Stimulated activated memory B cell treated with anti-CD40 and anti-IgM and Interleukin-4, amounts not matched to agents 10 μg/mL and 1 μg/mL and 100 μg/mL, for 72 hours (primary cell): ENCODE measurements at places on chromosomes 2 and 18.

DNA sequence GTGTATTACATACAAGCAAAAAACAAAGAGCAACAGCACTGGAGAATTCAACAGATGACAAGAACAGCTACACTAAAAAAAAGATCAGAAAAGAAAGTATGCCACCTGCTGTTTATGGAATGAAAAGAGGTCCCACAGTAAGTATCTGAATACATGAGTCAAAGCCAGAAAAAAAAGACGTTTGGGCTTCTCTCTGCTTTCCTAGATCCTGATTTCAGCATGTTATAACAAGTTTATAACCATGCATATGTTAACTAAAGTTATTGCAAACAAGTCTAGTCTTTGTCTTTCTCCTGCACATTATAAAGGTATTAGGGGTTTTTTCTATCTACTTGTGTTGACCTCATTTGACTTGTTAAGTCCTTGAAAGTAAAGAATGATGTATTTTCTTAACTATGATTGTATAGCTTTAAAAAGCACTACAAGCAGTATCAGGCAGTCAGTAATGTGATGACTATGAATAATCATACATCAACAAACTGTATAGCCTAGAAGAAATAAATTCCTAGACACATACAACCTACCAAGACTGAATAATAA lies 108.5 kb upstream of the COL5A2 start:
- no peak for ATAC-seq

GRCh38 chr2:184920451-184920965 lies 322.2 kb downstream of the ZNF804A start:
- ATAC-seq, result no peak

DNA sequence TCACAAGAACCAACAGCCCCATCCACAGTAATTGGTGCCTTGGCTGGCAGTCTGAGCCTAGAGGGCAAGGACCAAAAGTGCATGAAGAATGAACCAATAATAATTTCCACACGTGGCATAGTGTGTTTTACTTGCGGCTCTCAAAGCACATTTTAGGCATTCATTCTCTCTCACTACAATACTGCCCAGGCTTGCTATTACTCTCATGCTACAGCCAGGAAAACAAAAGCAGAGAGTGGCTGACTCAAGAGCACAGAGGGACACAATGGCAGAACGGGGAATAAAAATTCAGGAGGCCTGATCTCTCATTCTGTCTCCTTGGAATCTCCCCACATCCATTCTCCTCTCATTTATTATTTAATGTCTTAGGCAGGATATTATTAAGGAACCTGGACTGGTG lies 57.0 kb upstream of the NOL4 start:
- no peak for ATAC-seq

GRCh38 chr2:223591596-223591995 lies 10.6 kb downstream of the SCG2 start:
- ATAC-seq, result no peak

DNA sequence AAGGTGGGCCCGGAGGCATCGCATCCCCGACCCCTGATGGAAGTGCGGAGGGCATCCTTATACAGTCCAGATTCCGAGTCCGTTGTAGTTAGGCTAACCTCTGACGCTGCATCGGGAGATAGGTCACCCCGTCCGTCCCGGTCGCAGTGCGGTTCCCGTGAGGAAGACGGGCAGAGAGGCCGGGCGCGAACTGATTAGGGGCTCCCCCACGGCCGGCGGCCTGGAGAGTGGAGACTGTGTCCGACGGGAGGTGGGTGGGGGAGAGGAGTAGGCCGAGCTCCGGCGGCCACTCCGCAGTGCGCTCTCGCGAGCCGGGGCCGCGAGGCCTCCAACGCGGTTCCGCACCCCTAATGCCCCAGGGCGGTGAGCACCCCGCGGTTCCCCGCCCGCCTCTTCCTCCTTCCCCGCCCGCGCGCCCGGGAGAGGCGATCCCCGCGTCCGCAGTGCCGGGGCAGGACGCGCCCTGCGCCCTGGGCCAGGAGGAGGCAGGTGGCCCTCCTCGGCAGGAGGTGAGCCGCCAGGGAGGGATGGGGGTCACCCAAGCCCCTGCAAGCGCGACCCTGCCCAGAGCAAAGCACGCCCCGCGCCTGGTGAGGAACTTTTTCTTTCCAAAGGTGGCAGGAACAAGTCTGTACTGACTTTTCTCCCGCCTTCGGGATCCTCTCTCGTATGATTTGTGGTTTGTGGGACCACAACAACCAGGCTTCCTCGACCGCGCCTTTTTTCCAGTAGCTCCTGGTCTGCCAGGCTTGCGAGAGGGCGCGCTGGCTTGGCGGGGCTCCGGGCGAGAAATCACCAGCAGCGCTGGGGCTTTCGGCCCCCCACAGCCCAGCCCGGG lies 1.4 kb upstream of the SP5 start:
- peak; percentile 13 for ATAC-seq

DNA sequence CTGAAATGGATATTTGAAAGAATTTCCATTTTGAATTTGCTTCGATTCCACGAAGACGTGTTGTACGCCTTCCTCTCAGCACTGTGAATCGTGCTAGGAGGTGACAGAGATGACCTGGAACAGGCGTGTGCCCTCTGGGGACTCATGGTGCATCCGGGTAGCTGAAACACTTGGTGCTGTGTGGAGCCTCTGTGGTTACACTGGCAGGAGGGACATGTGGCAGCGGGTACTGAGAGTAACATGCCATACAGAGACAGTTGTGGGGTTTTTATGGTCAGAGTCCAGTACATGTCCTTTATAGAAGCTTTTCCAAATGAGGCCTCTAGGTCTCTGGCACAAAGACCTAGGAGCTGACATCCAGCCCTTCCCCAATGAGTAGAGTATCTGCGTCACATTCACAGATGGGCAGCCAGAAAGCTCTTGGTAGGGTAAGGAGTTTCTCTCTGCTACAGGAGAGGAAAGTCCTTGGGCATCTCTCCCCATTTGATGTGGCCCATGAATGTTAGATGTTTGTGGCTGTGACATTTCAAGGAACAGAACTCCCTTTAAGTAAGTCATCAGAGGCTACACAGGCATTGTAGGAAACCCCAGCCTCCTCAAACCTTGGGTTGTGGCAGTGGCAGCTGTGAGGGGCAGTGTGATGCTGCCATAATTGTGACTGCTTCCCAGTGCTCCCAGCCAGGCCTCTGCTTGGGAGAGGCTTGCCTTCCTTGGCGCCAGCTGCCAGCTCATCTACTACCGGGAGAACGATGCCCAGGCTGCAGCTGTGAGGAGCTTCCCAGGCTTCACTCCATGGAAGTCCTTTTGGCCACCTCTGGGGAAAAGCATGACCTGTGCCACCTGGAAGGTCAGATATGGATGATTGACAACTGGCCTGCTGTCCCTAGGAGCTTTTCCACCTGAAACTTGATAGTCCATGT lies 80.6 kb downstream of the ACOXL start:
- ATAC-seq, result no peak

DNA sequence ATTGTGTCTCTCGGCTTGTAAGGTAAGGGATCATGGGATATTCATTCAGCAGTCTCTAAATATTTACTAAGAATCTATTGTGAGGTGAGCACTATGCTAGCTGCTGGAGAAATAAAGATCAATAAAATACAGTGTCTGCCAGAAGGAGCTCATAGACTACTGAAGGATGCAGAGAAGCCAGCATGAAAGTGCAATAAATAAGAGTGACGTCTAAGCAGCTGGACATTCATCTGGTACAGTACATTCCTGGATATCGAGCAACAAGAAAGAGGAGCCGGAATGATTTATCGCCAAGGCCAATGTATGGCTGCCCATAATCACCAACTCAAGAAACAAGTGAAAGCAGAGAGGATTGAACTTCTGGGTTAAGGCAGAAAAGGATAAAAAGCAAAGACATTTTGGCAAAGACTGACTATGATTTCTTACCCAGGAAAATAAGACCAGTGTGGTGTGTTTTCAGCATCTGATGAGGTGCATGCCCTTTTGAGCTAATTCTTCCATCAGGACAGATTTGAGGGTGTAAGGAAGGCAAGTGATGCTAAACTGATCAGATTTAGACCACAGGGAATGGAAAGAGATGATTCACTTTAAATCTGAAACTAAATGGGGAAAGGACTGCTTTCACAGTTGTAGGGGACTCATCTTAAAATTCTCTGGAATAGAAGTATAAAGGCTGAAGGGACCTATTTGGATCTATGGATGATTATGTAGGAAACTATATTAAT lies 18.7 kb upstream of the LMAN1 start:
- peak; percentile 31 for ATAC-seq

- no peak for ATAC-seq
Measured at GRCh38 chr2:74806920-74807319, 27.0 kb upstream of the HK2 start.

DNA sequence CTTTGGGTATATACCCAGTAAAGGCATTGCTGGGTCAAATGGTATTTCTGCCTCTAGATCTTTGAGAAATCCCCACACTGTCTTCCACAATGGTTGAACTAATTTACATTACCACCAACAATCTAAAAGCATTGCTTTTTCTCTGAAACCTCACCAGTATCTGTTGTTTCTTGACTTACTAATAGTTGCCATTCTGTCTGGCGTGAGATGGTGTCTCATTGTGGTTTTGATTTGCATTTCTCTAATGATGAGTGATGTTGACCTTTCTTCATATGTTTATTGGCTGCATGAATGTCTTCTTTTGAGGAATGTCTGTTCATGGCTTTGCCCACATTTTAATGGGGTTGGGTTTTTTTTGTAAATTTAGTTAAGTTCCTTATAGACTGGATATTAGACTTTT lies 382.6 kb upstream of the ZNF804A start:
- ATAC-seq, result no peak

GRCh38 chr2:218095853-218096252 lies 26.8 kb downstream of the RUFY4 start:
- no peak for ATAC-seq

DNA sequence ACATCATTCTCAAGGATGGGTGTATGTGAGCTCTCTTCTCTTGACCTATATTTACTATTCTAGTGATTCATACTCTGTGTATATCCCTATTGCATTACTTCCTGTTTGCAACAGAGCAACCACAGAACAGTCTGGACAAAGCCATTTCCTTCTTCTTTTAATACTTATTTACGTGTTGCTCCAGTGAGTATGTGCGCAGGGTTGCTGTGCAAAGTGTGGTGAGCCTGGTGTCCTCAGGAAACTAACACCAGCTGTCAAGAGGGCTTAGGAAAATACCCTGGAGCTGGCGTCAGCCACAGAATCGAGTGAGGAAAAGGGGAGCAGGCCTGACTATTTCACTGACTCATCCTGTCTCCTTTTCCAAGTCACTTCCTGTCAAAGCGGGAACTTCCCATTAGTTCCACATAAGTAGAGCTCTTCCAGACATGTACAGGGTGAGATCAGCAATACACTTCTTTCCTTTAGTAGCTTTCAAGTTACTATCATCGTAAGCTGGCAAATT lies 214.1 kb upstream of the COPS8 start:
- peak; percentile 41 for ATAC-seq
